ENCODE measurements at places on chromosomes 5 and 9.
A peak's percentile ranks its signal among the peaks of the same experiment; 100 is the strongest.

DNA sequence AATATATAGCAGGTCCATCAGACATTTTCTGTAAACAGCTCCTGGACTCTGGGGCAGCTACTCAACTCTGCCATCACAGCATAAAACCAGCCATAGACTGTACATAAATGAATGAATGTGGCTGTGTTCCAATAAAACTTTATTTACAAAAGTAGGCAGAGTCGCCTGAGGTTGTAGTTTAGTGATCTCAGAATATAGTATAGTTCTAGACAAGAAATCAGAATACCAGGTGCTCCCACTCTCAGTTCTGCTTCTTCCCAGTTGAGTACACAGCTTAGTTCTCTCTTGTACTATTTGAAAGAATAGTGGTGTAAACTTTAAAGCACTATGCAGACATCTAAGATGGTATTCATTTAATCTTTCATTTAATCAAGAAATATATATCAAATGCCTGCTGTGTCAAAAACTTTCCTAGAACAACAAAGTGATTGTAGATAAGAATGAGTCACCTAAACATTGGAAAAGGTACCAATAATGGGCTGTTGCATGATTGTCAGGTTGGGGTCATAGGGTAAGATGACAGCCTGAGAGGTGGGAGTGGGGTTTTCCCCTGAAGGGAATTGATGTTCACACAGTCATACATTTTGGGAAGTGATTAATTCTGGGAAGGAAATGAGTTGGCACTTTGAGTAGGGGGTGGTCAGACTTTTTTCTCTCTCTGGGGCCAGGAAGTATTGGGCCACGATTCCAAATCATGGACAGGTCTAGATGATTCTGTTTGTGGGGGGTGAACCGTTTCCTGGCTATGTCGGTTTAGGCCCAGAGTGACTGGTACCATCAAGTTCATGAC, 37.0 kb downstream of the TNFSF8 start:
- no peak for DNase-seq

- DNase-seq = no peak
These were observed 65.7 kb downstream of the ZDHHC21 start for GRCh38 chr9:14627513-14627912.

GRCh38 chr5:126359884-126360283, 63.3 kb upstream of the GRAMD2B start:
- no peak for DNase-seq

GRCh38 chr9:120950421-120951388, 24.1 kb upstream of the TRAF1 start:
- peak; percentile 35 for DNase-seq

DNA sequence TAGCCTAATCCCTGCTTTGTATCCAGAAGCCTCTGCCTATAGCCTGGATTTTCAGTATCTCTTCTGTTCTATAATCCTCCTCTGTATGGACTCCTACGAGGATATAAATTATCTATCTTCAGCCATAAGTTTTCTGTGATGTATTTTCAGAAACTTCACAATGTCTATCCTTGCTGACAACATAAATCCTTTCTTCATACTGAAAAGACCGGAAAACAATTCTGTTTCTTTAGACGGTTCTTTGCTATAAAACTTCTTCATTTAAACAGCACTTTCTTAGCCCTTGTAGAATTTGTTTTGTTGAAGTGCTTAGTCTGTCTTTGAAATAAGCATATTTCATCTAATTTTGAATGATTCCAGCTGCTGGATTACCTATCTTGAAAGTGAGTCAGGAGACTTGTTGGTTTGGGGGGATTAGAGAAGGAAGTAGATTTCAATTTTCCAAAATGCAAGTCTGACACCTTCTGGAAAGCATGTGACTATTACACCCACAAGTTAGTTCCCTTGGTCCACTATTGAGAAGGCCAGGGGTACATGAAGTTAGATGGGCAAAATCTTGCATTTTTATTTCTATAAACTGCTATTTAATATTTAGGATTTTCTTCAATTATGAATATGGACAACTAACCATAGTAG, 96.3 kb upstream of the RANBP3L start:
- DNase-seq = no peak

GRCh38 chr9:13646500-13647021, 367.1 kb upstream of the MPDZ start:
- DNase-seq = no peak

- no peak for DNase-seq
These were observed 681 bp upstream of the ETF1 start for GRCh38 chr5:138543730-138544104.

GRCh38 chr5:169004551-169004950, 296.4 kb downstream of the SLIT3 start:
- DNase-seq = no peak

DNA sequence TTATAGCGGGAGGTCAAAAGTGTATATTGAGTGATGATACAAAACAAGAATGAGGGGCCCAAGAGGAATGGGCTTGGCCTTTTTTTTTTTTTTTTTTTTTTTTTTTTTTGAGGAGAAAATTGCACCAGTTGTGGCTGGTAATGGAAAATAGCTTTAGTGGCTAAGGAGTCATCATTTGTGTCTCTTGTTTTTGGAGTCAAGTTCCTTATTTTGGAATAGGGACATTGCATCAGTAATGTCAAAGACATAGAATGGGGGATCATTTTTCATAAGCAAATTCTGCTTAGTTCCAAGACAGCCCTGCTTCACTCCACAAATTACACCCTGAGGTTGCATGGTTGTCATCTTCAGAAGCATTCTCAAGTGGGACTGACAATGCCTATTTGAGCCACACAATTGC, 137.4 kb downstream of the STK32A start:
- no peak for DNase-seq

- no peak for DNase-seq
These were observed 83.9 kb downstream of the NR2F1-AS1 start for GRCh38 chr5:93497096-93497495.

DNA sequence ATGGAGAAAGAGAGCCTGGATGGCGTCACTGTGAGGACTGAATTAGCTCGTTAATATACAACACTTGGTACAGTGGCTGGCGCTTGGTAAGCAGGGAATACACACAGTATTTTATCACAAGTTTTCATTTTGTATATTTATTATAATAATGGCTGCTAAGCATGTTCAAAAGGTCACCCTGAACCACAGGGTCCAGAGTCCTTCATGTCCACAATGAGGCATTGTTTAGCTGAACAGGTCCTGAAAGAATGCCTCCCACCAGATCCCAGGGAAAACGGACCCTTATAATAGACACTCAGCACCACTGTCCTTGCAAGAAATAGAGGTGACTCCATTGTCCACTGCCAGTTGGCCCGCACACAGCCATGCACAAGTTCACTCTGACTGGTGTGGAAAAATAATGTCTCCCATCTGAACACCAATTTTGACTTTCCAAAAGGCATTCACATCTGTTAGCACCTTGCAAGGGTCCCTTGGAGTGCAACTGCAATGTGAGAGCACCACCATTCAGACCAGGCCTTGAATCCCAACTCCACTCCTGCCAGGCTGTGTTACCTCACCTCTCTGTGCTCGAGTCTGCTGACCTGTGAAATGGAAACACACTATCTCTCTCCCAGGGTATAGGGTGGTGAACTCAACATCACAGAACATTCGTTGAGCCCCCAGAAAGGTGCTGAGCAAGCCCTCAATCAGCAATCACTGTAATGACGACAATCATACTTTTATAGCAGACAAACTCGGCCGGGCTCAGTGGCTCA, 3.9 kb downstream of the VDAC1 start:
- no peak for DNase-seq

DNA sequence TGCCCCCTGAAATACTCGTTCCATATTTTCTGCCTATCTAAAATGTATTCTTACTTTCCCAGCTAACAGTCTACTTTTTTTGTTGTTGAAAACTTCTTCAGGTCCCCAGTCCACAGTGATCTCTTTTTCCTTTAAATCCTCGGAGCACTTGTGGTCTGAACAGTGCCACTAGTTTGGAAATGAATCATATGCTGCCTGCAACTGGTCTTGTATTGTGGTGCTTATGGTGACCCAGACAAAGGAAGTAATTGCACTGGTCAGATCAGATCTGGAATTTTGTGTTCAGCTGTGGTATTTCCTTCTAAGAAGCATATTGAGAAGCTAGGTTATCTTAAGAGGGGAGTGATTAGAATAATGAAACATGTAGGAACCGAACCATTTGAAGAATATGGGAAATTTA, 2.9 kb downstream of the UNC13B start:
- DNase-seq = peak; percentile 13

DNA sequence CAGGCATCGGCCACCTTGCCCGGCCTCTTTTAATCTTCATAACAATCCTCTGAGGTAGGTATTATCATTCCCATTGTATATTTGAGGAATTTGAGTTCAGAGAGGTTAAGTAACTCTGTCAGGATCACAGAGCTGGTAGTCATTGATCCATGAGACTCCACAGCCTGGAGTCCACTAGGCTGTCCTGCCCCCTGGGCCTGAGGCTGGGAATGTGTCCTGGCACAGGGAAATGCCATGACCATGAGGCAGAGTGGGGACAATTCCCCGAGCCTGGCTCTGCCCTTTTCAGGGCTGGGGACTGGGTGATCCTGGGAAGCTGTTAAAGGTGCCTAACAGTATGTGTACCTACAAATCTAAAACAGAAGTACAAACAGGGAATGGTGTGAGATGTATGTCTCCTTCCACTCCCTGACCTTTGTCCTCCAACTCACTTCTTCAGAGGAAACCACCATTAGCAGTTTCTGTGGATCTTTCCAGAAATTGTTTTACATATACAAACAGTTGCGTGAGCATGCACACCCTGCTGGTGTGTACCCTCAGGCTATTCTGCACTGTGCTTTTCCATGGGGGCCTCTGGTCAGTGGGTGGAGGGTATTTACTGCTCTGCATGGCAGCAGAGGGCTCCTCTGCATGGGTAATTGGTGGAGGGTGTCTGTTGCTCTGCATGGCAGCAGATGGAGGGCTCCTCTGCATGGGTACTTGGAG, 53.8 kb downstream of the NDST1 start:
- no peak for DNase-seq

- no peak for DNase-seq
These were observed 1002.7 kb upstream of the DMAC1 start for GRCh38 chr9:8802242-8802641.

DNA sequence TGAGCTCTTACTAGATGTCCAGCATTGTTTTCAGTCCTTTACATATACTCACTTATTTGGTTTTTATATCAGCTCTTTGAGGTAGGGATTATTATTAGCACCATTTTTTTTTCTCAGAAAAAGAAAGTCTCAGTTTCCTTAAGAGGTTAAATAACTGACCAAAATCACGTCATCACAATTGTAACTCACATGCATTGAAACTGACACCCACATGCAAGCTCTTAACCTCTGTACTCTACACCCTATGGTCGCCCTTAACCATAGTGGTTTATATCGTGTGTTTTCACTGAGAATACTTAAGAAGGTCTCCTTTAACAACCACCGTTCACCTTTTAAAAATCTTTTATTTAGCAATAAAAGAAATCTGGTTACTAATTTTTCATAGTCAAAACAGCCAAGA, 61.0 kb downstream of the PRDM6 start:
- no peak for DNase-seq

DNA sequence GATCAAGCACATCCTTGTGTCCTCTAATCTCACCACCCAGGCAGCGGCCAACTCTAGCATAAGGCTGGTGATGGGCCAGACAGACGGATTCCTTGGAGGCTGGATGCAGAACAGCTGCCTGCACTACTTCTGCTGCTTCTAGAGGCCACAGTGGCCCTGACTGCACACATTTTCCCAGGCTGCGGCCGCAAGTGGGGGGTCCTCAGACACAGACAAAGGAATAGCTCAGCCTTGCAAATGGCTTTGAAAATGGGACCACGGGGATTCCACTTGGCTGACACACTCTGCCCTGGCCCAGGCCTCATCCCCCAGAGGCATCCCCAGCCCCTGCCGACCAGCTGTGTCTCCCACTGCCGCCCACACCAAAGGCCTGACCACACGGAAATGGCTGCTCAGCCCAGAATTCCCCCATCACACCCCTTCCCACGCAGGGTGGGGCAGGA, 540.8 kb downstream of the BNC2 start:
- no peak for DNase-seq

GRCh38 chr5:4661836-4662235, 478.3 kb upstream of the ADAMTS16 start:
- no peak for DNase-seq

GRCh38 chr5:158234323-158235158, 375.6 kb upstream of the CLINT1 start:
- DNase-seq = no peak

DNA sequence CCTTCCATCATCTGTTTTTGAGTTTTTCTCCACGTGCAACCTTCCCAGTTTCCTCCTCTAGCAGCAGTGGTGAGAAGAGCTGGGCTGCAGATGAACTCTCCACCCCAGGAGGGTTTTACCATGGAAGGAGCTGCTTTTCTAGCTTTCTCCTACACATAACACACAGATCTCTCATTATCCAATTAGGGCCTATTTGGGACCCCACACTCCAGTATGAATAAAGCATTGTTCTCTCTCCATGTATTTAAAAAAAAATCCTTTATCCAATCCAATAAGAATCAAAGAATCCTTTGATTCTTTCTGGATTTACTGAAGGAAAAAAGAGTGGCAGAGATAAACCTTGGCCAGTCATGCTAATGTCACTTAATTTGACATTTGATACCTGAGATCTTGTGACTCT, 31.6 kb upstream of the NAA35 start:
- no peak for DNase-seq
